Activated CD4-positive, alpha-beta memory T cell treated with anti-CD3 and anti-CD28 coated beads for 36 hours (primary cell): ENCODE measurements at places on chromosomes 5 and 9. TPM values are rescaled to one million over a fixed set of nuclear protein-coding genes. Genes with fewer than 3 reads are reported as not detected.

DNA sequence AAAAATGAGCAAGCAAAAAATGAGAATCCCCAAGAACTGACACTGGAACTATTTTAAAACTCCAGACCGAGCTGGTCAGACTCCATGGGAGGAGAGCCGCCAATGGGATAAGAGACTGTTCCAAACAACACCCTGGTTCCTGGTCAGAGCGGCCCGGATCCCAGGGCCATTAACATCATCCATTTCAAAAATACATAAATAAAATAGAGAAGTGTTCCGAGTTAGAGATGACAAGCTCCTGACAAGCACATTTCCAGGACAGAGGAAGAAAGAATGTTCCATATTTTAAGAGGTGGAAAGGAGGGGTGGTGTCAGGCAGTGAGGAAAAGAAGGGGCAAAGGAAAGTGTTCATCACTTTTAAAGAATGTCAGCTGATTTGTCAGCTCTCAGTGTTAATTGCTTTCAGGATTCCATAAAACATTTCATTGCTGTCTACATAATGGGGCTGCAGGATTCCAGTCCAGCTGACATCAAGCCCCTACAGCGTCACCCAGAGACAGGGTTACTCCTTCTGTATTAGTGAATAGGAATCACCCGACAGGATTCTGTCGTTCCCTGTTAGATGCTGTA is 202.5 kb upstream of the TRIM32 start:
- no peak for DNase-seq

DNA sequence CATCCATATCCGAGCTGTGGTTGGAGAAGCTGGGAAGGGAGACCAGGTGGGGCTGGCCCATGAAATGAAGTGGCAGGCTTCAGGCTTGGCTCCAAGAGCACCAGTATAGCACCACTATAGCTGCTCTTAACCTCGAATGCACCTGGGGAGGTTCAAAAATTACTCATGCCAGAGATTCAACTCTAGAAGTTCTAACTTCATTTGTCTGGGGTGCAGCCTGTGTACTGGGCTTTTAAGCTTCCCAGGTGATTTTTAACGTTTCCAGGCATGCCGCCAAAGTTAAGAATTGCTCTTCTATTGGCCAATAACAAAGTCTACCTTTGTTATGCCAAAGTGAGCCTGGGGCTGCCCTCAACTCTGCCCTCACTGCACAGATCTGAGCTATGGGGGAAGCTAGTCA is 458 bp downstream of the PRSS3 start:
- no peak for DNase-seq

GRCh38 chr5:1930880-1931603 is 48.3 kb upstream of the IRX4 start:
- DNase-seq, result no peak

- DNase-seq, result no peak
Measured at GRCh38 chr9:7762600-7762999, 37.0 kb downstream of the DMAC1 start.

The IL17B gene
- total RNA-seq, result not detected

DNA sequence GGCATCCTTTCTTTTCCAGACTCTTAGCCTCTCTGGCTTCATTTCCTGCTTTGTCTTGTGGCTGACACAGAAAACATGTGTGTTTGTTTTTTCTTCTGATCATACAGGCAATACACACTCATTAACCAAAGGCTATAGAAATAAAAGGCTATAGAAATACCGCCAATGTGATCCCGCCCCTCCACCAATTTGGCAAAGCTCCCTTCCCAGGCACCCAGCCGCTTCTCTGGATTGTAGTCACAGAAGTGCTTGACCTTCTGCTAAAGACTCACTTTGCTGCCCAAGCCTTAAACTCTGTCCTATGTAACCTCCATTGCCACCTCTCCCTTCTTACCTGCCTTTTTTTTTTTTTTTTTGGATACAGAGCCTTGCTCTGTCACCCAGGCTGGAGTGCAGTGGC is 5.3 kb downstream of the TXNDC15 start:
- no peak for DNase-seq

The PTPDC1 gene
- total RNA-seq, result 4.2 TPM
